ENCODE measurements at places on chromosomes 2 and 18.

DNA sequence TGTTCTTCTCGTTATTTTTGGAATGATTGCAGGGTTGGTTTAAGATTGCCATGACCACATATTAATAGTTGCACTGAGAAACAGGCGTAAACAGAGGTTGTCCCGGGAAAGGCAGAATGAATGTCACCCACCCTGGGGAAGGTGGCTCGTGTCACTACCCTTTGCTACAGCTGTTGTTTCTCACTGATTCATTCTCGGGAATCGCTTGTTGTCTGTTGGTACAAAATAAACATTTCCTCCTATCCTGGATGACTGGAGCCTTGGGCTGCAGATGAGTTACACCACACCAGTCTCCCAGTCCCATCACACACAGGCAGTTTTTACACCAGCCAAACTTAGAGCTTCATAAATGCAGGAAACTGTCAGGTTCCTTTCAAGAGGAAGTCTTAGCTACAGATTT lies 216.7 kb downstream of the GBX2 start:
- no peak for DNase-seq

GRCh38 chr2:186576614-186577013 lies 13.2 kb upstream of the ITGAV start:
- no peak for DNase-seq

DNA sequence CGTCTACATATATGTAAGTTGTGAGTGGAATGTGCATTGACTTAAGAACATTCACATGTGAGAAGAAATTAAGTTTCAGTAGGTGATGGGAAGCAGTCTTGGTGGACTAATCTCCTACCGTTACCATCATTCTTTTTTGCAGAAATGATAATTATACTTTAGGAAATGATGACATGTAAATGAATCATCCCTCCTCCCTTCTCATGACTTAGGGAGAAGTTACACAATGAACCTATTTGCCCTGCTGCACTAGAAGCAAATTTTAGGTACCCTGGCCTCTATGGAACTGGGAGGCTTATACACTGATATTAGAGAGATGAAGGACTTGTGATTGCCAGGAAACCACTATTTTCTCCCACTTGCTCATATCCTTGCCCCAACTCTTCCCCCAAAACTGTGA lies 214.2 kb downstream of the CALCRL start:
- DNase-seq, result no peak

GRCh38 chr2:208501206-208501605 lies 94.6 kb downstream of the PTH2R start:
- no peak for DNase-seq

- DNase-seq, result no peak
These were observed 8.6 kb upstream of the ATP6V1B1 start for GRCh38 chr2:70927138-70927537.

- DNase-seq, result no peak
These were observed 62.9 kb upstream of the NDUFV2 start for GRCh38 chr18:9039441-9040071.

GRCh38 chr18:45330170-45330594 lies 285.1 kb upstream of the SLC14A2 start:
- no peak for DNase-seq

- no peak for DNase-seq
These were observed 61.9 kb upstream of the ZCCHC2 start for GRCh38 chr18:62460851-62461300.

DNA sequence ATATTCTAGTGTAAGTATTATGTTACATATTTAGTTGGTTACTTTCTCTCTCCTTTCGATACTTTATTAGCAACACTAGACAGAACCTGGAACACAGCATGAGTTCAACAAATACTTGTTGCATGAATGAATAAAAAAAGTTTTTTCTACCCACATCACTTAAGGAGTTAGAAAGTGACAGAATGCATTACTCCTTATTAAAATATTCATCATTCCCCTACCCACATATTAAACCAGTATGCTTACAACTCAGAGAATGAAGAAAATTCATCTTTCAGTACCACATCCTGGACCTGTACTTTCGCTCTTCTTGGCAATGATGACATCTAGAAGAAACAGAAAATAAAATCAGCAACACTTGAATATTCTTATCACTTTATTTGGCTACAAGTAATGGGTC lies 6.0 kb downstream of the SRBD1 start:
- no peak for DNase-seq

GRCh38 chr18:35515460-35516130 lies 17.8 kb upstream of the INO80C start:
- no peak for DNase-seq

All from stimulated activated CD4-positive, alpha-beta T cell treated with anti-CD3 and anti-CD28 coated beads, Interleukin-4, amount 100 ng/mL, for 48 hours (primary cell).